NCI-H345 (cell line): ENCODE measurements at places on chromosomes 11 and 22.

GRCh38 chr11:134483291-134483690, 71.2 kb upstream of the B3GAT1 start:
- no peak for DNase-seq

DNA sequence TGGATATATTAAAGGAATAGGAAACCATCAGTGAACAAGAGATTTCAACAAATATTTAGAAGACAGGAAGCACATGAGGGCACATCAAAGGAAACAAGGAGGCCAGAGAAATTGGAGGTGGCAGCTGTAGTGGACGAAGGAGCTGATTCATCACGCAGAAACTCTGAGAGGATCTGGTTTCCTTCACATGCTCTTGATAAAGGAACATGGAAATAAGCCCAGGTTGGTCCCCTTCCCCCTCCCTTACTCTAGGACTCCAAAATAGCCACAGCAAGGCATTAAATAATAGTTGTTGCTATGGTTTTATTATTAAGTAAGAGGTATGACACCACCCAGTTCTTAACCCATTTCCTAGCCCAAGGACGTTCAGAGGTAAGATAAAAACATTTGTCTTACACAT, 11.3 kb downstream of the IZUMO1R start:
- DNase-seq = no peak

- DNase-seq = peak; percentile 50
Measured at GRCh38 chr11:129117595-129118350, 74.4 kb downstream of the ARHGAP32 start.

DNA sequence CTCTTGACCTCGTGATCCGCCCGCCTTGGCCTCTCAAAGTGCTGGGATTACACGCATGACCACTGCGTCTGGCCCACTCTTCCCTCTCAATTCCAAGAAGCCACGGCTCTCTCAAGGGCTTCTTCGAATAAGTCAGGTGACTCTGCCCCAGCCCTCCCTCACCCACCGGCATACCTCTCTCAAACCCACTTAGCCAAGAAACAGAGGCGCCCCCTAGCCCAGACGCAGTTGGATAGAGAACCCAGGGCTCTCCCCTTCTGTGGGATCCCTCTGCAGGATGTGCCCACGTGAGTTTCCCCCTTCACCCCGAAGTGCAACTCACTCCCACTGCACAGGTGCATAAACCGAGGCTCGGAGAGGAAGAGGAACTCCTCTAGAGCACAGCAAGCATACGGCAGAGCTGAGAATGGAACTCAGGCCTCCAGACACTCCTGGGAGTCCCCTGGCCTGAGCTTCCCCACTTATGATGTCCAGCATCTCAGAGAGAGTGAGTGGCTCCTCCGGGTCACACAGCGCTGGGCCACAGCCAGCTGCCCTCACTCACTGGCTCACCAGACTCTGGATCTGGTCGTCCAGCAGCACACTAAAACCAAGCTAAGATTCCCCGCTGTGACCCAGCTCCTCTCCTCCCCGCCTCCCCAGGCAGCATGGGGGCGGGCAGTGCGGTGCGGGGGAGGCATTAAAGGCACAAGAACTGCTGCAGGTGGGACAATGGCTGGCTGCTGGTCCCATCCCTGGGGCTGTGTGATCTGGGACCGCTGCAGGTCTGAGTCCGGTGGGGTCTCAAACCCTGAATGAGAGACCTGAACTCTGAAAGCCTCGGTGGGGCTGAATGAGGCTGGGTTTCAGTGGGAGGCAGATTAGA, 16.8 kb upstream of the RGL4 start:
- DNase-seq = no peak

- peak; percentile 74 for DNase-seq
Measured at GRCh38 chr11:73335204-73335923, 27.3 kb downstream of the ARHGEF17 start.

DNA sequence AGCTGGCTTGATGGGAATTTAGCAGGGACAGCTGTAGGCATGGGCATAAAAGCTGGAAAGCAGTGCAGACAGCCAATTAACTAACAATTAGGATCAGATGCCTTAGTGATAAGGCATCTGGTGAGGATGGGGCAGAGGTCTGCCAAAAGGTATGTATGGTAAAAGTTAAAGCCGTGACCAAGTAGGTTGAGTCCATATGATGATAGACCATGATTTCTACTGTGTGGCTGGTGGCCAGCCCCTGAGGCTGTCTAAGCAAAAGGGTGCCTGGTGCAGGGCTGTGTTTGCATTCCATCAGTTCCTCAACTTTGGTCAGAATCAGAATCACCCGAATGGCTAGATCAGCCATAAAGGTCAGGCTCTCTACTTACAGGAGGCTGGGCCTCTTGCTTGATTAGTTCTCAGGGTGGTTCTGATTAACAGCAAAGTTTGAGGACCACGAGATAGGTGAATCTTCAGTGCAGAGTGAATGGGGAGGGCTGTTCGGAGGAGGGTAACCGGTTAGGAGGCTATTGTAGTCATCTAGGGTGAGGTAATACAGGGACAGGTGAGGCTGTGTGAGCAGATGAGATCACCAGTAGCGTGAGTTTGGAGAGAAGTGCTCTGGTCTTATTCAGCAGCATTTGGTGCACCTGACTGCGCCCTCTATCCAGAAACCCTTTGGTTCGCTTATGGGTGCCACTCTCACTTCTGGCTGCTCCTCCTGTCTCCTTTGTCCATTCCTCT, 27.2 kb downstream of the PPFIBP2 start:
- no peak for DNase-seq

DNA sequence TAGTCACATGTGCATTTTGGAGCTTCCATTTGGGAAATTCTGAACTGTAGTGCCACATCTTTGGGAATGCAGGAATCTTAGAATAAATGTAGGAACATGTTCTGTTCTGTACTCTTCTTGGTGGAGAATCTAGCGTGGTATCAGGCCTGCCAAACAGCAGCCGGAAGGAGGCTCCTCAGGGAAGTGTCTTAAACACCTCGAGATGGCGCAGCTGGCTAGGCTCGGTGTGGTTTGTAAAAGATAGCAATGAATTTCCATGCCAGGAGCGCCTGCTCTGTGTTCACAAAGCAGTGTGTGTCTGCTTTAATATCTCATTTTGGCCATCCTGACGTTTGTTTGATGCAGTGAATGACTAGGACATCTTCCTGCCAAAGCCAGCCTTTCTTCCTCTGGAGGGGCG, 145.1 kb downstream of the ATXN10 start:
- DNase-seq = no peak

DNA sequence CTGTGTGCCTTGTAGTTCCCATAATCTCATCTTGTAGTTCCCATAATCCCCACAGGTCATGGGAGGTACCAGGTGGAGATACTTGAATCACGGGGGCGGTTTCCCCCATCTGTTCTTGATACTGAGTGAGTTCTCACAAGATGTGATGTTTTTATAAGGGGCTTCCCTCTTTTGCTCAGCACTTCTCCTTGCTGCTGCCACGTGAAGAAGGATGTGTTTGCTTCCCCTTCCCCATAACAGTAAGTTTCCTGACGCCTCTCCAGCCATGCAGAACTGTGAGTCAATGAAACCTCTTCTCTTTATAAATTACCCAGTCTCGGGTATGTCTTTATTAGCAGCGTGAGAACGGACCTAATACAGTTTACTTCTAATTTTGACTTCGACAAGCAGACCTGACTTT, 14.0 kb upstream of the SMIM38 start:
- DNase-seq = no peak

DNA sequence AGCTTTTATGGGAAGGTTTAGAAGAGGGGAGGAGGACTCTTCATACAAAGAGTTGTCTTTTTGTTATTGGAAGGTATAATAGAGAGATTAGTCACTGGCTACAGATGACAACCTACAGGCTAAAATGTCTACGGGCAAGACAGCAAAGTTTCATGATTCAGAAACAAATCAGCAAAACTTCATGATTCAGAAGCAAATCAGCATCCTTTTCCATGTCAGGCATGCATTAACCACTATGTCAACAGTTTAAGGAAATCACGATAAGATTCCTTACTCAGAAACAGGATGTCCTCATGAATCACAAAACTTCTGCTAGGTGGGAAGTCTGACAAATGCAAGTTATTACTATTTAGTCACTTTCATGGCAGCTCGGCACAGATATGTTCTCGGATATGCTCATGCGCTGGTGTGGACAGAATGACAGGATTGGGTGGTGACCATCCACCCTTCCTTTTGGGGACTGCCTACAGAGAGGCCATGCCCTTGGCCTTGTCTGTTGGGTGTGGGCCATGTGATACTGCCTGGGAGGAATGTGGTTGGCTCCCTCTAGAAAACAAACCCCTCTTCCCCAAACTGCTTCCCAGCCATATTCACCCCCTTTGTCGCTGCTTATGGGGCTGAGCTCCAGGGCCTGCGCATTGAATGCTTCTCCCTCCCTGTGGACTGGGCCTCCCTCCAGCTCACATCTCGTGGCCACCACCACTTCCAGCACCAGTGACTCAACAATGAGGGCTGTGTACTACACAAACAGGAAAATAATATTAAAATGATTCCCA, 10.1 kb downstream of the C11orf91 start:
- no peak for DNase-seq

DNA sequence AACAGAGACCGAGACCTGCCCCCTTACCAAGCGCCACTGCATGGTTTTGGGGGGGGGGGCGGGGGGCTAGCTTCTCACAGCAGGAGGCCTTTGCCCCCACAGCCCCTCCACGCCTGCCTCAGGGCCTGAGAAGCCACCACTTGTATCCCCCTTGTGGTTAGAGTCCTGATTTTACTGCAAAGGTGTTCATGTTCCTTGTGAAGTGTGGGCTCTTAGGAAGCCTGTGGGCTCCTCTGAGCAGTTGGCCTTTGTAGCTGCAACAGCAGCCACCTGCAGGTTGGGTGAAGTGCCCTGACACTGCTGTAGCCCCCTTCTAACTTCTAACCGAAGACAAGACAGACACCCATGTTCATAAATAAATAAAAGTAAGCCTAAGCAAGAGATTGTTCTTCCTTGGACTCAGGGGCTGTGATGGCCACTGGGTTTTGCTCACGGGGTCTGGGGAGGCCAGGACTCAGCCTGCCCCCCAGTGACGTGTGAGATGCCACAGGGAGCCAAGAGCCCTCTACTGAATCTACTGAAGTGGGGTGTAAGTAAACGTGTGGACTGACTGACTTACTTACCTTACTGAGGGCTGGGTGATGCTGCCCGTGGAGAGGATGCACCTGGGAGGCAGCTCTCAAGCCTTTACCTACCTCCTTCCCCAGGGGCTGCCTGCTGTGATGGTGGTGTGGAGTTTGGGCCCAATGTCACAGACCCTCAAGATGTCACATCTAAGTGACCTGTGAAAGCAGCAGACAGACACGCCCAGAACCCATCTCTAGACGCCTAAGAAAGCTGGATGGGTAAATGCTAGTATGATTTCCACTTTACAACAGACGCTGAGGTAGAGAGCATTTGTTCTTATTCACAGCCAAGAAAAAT, 25.8 kb downstream of the USP35 start:
- DNase-seq = no peak

GRCh38 chr11:68714060-68714856, 29.9 kb downstream of the GAL start:
- no peak for DNase-seq

- DNase-seq = peak; percentile 87
Measured at GRCh38 chr22:21657360-21658032, 8.3 kb upstream of the PPIL2 start.

DNA sequence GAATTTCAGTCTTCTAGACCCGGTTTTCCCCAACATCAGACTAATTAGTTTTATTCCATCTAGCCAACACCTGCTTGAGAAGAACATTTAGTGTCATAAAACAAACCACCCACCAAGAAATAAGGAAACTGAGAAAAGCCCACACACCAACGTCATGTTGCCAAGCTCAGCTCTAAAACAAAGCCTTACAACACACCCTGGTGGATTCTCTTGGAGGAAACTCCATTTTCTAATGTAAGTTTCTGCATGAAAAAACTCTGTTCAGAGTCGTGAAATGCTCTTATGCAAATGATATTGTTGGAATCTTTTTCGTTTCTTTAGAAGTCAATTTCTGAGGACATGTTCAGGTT, 105.0 kb upstream of the RAG2 start:
- DNase-seq = no peak

DNA sequence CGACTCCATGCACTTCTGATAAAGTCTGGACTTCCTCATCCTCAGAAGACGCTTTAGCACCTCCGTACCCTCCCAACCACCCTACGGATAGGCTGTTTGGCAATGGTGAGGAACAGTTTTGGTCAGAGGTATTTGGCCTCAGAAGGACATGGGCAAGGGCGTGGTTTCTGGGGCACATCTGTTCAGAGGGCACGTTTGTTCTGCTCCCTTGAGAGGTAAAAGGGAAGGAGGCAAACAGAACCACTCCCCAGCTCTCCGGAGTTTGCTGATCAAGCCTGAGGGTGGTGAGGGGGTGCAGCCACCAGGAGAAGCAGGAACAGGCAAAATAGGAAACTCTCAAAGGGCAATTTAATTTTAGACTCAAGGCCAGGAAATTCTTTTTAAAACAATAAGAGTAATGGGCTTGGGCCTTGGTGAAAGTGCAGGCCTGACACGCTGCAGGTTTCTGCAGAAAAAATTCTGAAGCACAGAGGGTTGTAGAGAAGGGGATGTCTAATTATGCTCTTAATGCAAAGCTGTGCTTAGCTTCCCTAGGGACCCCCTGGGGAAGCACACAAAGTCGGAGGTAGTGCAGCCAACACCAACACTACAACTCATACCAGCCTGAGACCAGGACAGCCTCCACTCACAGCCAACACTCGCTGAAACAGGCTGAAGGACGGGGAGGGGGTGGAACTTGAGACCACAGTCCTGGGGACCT, 23.3 kb downstream of the ETS1 start:
- DNase-seq = no peak

- DNase-seq = no peak
Measured at GRCh38 chr11:27468209-27468994, 4.2 kb downstream of the LGR4 start.

DNA sequence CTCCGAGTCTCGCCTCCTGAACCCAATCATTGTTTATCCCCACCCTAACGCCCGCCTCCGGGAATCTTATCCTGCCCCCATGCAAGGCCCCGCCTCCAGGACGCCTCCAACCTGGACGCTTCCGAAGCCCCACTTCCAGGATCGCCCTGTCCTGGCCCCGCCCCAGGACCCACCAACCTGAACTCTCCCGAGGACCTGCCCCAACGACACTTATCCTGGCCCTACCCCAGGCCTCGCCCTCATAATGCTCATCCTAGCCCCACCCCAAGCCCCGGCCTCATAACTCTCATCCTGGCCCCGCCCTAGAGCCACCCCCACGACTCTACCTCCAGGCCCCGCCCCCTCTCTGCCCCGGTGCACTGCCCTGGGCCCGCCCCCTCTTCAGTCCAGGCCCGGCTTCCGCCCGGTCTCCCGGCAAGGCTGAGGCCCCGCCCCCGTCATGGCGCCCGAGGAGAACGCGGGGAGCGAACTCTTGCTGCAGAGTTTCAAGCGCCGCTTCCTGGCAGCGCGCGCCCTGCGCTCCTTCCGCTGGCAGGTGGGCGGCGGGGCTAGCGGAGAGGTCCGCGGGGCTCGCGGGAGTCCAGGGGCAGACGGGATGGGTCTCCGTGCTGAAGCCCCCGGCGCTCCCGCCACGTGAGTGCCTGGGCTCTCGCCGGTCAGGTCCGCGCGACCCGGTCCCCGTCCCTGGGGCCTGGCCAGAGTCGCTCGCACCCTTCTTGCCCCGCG, 45.7 kb upstream of the DEFB108B start:
- DNase-seq = peak; percentile 99

DNA sequence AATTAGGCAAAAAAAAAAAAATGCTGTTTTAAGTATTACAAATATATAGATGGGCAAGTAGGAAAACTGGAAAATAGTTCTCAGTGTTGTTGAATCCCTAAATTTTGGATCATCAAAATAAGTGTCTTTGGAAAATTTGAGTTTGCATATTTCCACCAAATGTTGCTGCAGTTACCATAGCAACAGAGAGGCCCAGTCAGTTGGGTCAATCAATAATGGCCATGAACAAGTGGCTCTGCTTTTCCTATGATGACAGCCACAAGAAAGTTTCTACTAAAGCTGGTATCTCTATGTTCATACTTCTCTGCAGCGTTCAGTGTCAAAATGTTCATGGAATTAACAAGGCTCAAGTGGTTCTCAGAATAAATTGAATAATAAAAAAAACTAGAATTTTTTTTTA, 79.1 kb downstream of the SERGEF start:
- DNase-seq = no peak
